ENCODE measurements at places on chromosomes 1 and 21.

DNA sequence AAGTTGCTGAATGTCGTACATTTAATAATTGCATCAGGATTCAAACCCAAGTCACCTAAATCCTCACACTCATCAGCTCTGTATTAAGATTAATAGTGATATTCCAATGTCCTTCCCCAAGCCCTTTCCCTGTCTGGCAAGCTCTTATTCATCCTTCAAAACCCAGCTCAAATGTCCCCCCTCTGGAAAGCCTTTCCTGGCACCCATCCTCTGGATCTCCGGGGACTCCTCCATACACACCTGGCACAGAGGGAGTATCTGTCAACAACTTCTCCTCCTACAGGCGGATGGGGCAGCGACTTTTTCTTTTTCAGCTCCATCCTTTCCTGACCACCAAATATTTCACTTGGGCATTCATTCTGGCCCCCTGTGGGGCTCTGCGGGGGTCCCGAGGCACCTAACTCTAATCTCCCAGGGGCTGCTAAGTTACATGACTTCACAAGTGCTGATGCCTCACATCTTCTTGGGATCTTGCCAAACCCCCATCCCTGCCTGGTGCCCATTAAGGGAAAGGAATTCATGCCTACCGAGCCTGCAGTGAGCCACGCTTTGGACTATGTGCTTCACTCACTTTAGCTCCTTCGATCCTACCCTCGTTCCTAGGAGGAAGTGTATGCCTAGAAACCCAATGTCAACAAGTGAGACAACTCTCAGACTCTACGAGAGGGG lies 15.2 kb downstream of the TINAGL1 start:
- DNase-seq: no peak

DNA sequence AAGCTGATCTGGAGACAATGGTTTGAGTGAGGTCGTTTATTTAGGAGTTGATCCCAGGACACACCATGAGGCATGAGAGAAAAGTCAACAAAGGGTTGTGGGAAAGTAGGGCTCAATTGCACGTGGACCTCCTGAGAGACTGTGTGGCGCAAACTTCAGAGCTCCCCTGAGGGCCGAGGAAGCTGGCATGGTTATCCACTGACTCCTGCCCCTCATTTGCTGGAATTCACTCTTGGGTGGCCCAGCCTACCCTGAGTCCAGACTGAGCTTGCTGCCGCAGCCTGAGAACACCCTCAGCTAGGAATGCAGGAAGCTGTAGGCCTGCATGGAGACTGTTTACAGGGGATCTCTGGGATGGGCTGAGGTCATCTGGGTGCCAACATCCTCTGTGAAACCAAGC lies 301.0 kb downstream of the RWDD3 start:
- DNase-seq: no peak

DNA sequence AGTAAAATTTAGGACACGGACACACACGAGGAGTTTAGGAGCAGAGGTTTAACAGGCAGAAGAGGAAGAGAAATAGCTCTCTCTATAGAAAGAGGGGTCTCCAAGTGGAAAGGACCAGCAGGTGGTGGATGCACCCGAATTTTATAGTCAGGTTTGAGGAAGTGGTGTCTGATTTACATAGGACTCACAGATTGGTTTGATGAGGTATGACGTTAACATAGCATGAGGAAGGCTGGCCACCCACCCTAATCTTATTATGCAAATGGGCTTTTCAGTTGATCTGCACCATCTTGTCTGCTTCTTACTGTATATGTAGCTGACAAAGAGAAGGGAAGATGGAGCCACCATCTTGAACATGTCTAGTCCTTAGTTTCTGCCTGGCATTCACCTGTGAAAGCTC lies 52.5 kb upstream of the RGS2 start:
- DNase-seq: no peak

- peak; percentile 25 for DNase-seq
Observed at GRCh38 chr1:242523719-242524570, 552 bp downstream of the PLD5 start.

- no peak for DNase-seq
Observed at GRCh38 chr1:94783342-94784189, 36.6 kb upstream of the SLC44A3 start.

GRCh38 chr1:36085126-36085525 lies 1.2 kb downstream of the TEKT2 start:
- DNase-seq: no peak

DNA sequence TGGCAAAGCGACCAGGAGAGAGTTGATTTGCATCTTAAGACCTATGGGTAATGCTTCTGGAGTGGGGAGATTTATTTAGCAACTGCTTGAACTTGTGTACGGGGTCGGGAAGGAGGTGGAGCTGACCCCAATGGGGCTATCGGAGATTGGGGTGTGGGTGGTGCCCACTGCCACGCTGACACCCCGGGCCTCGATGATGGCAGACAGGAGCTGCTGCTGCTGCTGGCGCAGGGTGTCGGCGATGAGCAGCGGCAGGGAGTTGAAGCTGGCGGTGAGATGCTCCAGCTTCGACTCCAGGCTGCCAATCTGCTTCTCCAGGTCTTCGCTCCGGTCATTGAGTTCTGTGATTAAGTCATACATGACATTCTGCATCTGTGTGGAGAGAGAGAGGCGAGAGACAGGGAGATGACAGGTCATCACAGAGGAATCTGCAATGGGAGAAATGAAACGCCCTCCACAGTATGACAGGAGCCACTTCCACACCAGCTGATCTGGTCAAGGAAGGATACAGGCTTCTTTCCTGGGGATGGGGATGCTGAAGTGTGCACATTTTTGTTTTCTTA lies 100.0 kb upstream of the ADAR start:
- no peak for DNase-seq

- DNase-seq: no peak
Observed at GRCh38 chr1:236354330-236355147, 39.5 kb upstream of the EDARADD start.

- peak; percentile 67 for DNase-seq
Observed at GRCh38 chr1:220786337-220787068, at the start of gene MTARC1. TSS of gene MTARC1 (plus strand) at chr1:220786913. CDS start at chr1:220786945, 32 bp downstream.

DNA sequence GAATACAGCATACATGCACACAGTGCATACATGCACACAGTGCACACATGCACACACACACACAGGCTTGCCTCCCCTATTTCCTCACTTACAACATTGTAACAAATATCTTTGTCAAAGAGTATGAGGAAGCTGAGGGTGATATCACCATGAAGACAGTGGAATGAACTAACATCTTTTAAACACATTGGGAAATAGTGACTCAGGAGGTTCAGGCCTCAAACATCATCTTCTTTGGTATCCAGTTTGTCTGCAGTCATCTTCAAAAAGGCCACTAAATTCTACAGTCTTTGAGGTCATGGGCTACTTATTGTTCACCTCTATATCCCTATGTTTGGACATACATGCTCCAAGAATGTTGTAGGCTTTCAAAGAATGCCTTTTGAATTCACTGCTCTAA lies 2.1 kb upstream of the LCE2B start:
- no peak for DNase-seq

GRCh38 chr1:174949061-174949460 lies 50.7 kb upstream of the CACYBP start:
- DNase-seq: no peak

- DNase-seq: no peak
Observed at GRCh38 chr1:92476071-92476631, 10.6 kb downstream of the GFI1 start.

Measured in hindlimb muscle (tissue), 1 donor.